ENCODE measurements at places on chromosomes 7 and 10. TPM values are rescaled to one million over a fixed set of nuclear protein-coding genes. Genes with fewer than 3 reads are reported as not detected.

- no peak for DNase-seq
- peaks cover 9% of the 10 kb centered on the region for H3K4me1 ChIP-seq
- peak overlapping the region; percentile 21 for H3K27ac ChIP-seq
- H3K27me3 ChIP-seq = no peaks in the 10 kb centered on the region
- H3K4me3 ChIP-seq = no peak overlapping the region
These were observed 171.9 kb upstream of the SP8 start for GRCh38 chr7:20958572-20958971.

Gene PNPLA8
- 17.1 TPM for total RNA-seq

Gene WNT16
- not detected for total RNA-seq

GRCh38 chr7:128660596-128660995 lies 11.5 kb upstream of the GARIN1A start:
- no peak for DNase-seq
- H3K4me1 ChIP-seq = no peaks in the 10 kb centered on the region
- peaks cover 32% of the 10 kb centered on the region for H3K36me3 ChIP-seq
- H3K4me3 ChIP-seq = no peak overlapping the region
- no peak overlapping the region for H3K27ac ChIP-seq

Gene ADCYAP1R1
- not detected for total RNA-seq

- peaks cover 9% of the 10 kb centered on the region for H3K27me3 ChIP-seq
- no peaks in the 10 kb centered on the region for H3K36me3 ChIP-seq
- no peak overlapping the region for H3K4me3 ChIP-seq
- DNase-seq = no peak
- peaks cover 9% of the 10 kb centered on the region for H3K4me1 ChIP-seq
These were observed 571.2 kb downstream of the PTPRN2 start for GRCh38 chr7:158016180-158017097.

Gene TECPR1
- 41.6 TPM for total RNA-seq

DNA sequence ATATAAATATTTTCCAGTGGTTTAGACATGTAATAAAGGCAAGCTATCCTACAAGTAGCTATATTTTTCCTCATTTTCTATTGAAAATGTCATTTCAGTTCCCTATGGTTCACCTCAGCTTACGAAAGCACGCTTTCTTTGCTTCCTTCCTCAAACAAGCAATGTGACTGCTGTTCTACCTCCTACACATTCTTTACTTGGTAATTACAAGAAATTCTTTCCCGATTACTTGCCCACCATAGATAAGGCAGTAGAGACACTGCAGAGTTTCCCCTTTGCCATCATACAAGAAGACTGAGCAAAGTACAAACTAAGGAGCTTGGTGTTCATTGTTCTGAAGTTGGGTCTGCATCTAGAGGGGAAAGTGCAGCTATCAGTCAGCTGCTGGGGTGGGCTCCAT lies 249.4 kb downstream of the CRPPA start:
- no peak overlapping the region for H3K27ac ChIP-seq
- no peak for DNase-seq
- no peaks in the 10 kb centered on the region for H3K4me1 ChIP-seq

GRCh38 chr7:10723832-10724231 lies 249.8 kb upstream of the PHF14 start:
- H3K27ac ChIP-seq = no peak overlapping the region
- H3K4me1 ChIP-seq = no peaks in the 10 kb centered on the region
- no peak for DNase-seq
- no peak overlapping the region for H3K4me3 ChIP-seq

GRCh38 chr10:11581213-11581612 lies 30.2 kb downstream of the USP6NL start:
- H3K4me1 ChIP-seq = peaks cover 7% of the 10 kb centered on the region
- no peaks in the 10 kb centered on the region for H3K27me3 ChIP-seq
- H3K36me3 ChIP-seq = peaks cover 19% of the 10 kb centered on the region

Gene RAPGEF5
- total RNA-seq = 9.7 TPM

Gene FAM25A
- total RNA-seq = not detected

GRCh38 chr7:103521937-103522336 lies 75.9 kb upstream of the SLC26A5 start:
- no peak overlapping the region for H3K4me3 ChIP-seq
- no peaks in the 10 kb centered on the region for H3K36me3 ChIP-seq
- no peak for DNase-seq
- no peak overlapping the region for H3K27ac ChIP-seq

Gene ZNF12
- total RNA-seq = 28.8 TPM

Gene TET1
- 36.2 TPM for total RNA-seq

Gene MSMB
- total RNA-seq = not detected

DNA sequence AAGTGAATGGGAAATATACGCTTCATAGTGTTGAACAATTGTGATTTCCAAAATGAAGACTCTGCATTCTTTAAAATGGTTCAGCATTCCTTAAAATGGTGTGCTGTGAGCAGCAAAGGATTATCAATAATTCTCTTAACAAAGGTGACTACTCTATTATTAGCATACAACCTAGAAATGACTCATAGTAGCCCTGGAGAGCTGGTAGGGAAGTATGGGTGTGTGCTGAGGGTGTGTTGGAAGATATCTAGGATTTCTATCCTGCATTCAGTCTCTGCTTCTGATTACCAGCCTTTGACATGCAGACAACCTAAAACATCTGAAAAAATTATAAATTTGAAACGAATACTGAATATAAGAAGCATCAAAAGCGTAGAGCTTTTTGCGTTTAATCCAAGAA lies 72.5 kb downstream of the SEMA3D start:
- H3K4me1 ChIP-seq = no peaks in the 10 kb centered on the region
- peaks cover 10% of the 10 kb centered on the region for H3K36me3 ChIP-seq
- H3K27me3 ChIP-seq = no peaks in the 10 kb centered on the region

DNA sequence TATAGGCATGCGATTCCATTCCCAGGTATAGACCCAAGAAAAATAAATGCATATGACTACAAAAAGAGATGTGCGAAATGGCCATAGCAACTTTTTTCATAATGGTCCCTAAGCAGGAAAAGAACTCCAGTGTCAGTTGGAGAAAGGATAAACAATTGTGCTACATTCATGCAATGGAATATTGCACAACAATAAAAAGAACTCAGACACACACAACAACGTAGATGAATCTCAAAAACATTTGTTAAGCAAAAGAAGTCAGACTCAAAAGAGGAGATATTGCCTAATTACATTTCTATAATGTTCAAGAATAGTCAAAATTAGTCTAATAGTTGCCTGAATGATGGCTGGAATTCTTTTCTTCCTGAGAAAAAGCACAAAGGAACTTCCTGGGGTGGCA lies 141.1 kb upstream of the GLI3 start:
- no peak for DNase-seq
- H3K27ac ChIP-seq = no peak overlapping the region
- H3K36me3 ChIP-seq = no peaks in the 10 kb centered on the region
- no peaks in the 10 kb centered on the region for H3K27me3 ChIP-seq

GRCh38 chr7:55212838-55213237 lies 152.3 kb upstream of the LANCL2 start:
- peaks cover 5% of the 10 kb centered on the region for H3K4me1 ChIP-seq
- no peak for DNase-seq
- H3K27ac ChIP-seq = no peak overlapping the region
- no peak overlapping the region for H3K4me3 ChIP-seq
- H3K27me3 ChIP-seq = no peaks in the 10 kb centered on the region
- peaks cover 4% of the 10 kb centered on the region for H3K36me3 ChIP-seq

Gene CHST15
- total RNA-seq = 8.1 TPM

DNA sequence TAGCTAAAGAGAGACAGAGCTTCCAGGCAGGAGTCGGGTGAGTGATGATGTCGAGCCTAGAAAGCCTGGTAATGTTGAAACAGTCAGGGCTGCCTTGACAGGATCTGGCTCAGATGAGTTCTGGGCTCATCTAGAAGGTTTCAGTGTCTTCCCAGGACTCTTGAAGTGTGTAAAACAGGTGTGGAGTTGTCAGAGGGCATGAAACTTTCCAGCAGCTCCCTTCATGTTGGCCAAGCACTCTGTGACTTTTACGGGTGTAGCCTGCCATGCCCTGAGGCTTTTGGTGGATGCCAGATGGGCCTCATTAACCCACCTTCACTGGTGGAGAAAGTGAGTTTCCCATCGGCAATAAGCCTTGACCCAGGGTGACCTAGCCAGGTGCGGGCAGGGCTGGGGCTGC lies 66.4 kb upstream of the PDCD4 start:
- H3K36me3 ChIP-seq = no peaks in the 10 kb centered on the region
- no peak overlapping the region for H3K4me3 ChIP-seq
- no peak overlapping the region for H3K27ac ChIP-seq
- no peak for DNase-seq

- H3K36me3 ChIP-seq = no peaks in the 10 kb centered on the region
- DNase-seq = no peak
- H3K4me3 ChIP-seq = peak overlapping the region; percentile 91
- H3K27ac ChIP-seq = peak overlapping the region; percentile 99
These were observed 818 bp downstream of the DLD start for GRCh38 chr7:107891636-107892366.

Gene AKR1D1
- 5.4 TPM for total RNA-seq

GRCh38 chr7:88350118-88350517 lies 43.4 kb upstream of the STEAP4 start:
- H3K4me3 ChIP-seq = no peak overlapping the region
- no peak overlapping the region for H3K27ac ChIP-seq
- no peaks in the 10 kb centered on the region for H3K36me3 ChIP-seq
- H3K27me3 ChIP-seq = no peaks in the 10 kb centered on the region
- no peak for DNase-seq

GRCh38 chr7:4681886-4682620 lies at the start of gene FOXK1:
FOXK1 (plus strand) TSS chr7:4682295; CDS start chr7:4682309, 14 bp downstream.
- peak; percentile 61 for DNase-seq
- H3K27me3 ChIP-seq = peaks cover 6% of the 10 kb centered on the region
- H3K27ac ChIP-seq = peak within 1 kb of the TSS; percentile 82
- peaks cover 2% of the 10 kb centered on the region for H3K36me3 ChIP-seq
- H3K4me3 ChIP-seq = peak within 1 kb of the TSS; percentile 82

GRCh38 chr10:63229161-63229560 lies 96.0 kb downstream of the NRBF2 start:
- no peak overlapping the region for H3K27ac ChIP-seq
- peaks cover 9% of the 10 kb centered on the region for H3K4me1 ChIP-seq
- no peak for DNase-seq
- H3K4me3 ChIP-seq = no peak overlapping the region
- H3K27me3 ChIP-seq = no peaks in the 10 kb centered on the region

Measured in progenitor cell of endocrine pancreas (in vitro differentiated cells).